ENCODE measurements at places on chromosomes 7 and 10.

DNA sequence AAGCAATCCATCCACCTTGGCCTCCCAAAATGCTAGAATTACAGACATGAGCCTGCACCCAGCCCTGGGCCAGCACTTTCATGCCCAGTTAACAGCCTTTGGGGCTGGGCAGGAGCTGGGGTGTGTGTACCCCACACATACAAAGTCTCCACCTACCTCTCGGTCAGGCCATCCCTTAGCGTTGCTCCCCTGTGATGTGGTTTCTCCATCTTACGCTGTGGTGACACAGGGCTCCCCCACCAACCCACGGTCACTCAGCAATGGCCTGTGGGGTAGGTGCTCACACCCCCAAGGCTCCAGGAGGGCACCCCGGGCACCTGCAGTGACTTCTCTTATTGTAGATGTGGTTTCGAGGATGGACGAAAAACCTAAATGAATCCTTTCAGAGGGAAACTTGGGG lies 58.8 kb downstream of the ASB13 start:
- DNase-seq: no peak

- no peak for DNase-seq
Measured at GRCh38 chr7:131835141-131835540, 278.7 kb upstream of the PODXL start.

- no peak for DNase-seq
Measured at GRCh38 chr7:80151274-80151665, 16.6 kb downstream of the GNAI1 start.

DNA sequence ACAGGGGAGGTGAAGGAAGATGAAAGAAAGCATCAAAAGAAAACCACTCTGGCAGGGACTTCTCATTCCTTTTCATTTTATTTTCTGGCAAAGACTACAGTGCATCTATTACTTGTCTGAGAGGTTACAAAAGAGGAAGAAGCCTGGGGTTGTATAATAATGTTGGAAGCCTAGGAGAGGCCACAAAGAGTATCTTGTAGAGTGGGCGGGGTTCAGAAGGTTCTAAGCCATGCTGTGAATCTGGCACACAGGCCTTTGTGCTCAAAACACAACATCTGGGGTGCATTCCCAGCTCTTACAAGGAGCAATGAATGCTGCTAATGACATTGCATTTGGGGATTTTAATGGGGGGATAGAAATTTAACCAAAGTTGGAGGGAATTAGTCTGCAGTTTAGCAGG lies 49.4 kb downstream of the MRPL32 start:
- peak; percentile 26 for DNase-seq

GRCh38 chr10:60082744-60083344 lies 176.5 kb upstream of the CCDC6 start:
- DNase-seq: no peak

DNA sequence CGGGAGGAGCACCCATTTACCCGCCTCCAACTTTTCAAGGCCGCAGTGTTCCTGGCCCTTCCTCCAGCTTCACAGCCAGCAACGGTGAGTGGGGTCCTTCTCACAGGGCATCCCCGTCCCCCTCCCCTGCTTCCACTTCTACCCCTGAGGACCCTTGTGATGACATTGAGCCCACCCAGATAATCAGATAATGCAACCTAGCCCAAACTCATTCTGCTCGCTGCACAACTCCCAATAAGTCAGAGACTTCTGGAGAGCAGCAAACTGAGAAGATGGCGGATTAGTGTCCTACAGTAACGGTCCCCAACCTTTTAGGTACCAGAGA lies 74.5 kb downstream of the OAT start:
- DNase-seq: no peak

DNA sequence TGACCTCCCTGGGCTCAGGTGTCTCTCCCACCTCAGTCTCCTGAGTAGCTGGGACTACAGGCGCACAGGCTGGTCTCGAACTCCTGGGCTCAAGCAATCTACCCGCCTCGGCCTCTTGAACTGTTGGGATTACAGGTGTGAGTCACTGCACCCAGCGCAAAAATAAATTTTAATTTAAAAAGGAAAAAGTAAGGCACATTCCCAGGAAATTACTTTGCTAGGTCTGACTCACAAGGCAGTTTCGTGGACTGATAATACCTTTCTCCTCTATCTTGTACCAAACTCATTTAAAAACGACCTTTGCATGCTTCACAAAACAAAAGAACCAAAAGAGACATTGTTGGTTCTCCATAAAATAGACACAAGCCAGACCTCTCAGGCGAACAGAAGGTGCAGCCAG lies 29.7 kb downstream of the PARP12 start:
- no peak for DNase-seq

GRCh38 chr10:31999836-32000235 lies 56.4 kb downstream of the KIF5B start:
- DNase-seq: no peak

DNA sequence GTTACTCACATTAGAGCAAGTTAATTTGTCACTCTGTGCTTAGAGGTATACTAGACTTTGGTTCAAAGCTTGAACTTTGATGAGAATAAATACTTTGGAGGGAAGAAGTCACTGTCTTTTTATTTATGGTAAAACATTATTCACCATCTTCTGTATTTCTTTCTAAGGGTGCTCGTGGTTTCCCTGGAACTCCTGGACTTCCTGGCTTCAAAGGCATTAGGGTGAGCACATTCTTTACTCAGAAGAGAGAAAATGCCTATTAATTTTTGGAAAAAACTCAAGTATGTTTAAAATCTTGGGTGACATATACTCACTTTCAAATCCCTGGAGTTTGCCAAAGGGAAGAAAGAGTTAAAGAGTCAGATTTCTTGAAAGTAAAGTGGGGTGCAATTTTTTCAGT lies 10.8 kb downstream of the COL1A2 start:
- DNase-seq: no peak

GRCh38 chr10:37639200-37639599 lies 218.2 kb downstream of the ZNF248 start:
- DNase-seq: no peak

GRCh38 chr10:59817773-59818172 lies 64.5 kb upstream of the MRLN start:
- DNase-seq: no peak

DNA sequence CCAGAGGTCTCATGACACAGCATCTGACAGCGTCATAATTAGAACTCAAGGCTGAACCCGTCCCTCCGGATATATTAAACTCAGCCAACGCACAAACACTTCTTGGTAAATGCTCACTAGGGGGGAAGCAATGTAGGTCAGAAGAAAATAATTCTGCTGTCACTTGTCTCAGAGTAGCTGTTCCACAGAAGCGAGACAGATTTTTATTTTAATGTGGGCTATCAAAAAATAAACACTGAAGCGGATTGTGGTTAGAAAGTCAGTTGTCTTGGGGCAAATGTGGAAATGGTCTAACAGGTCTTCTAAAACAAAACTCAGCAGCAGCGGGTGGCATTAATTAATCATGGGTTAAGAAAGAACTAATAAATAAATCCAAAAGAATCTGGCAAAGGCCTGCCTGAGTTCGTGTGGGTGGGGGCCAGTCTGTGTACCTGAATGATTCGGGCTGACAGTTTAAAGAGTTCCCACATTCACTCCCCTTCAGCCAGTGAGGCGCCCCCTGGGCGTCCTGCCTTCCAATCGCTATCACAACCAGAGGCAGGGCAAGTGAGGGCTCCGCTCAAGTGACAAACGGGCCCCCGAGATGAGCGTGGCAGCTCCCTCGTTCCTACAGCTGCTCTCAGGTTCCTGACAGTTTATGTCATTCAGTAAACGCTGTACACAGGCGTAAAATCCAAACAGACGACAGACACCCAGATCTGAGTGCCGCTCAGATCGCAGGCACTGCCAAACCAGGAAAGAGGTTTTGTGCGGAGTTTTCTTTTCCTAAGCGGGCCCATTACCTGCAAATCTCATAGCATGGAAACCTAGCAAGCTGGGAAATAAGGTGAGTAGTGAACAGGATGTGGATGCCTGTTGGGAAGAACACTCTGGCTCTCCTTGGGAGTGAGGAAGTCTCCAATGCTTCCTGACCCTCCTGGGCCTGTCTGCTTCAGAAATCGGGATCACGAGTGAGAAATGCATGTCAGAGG lies 52.9 kb downstream of the NRAP start:
- no peak for DNase-seq

DNA sequence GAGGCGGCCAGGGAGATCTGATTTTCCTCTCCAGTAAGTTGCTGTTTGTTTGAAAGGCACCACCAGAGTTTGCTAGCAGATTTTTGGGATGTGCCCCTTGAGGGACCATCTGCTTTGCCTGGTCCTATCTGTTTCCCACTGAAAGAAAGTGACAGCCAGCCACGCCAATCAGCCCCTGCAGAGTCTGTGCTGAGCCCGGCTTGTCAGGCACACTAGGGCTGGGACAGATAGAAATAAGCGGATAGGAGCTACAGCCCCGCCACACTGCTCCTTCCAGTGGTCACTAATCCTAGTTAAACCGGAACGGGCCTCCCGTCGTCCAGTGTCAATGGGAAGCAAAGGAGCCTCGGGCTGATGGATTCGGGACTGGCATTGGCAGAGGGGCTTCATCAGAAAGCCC lies 161.9 kb upstream of the PRR15 start:
- no peak for DNase-seq

DNA sequence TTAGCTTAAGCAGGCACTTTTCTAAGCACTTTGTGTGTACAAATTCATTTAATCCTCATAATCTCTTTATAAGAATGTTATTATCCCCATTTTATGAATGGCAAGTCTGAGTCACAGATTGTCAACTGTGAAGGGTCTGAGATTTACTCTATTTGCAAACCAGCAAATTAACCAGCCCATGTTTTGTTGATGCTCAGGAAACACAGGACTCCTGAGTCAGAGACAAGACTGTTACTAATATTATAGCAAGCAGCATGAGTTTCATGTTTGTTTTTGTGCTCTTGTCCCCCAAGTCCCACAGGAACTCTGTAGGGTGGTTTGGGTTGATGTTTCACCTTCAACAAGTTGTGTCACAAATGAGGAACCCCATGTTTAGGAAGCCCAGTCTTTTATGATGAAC lies 182.0 kb upstream of the PPP1R3A start:
- DNase-seq: no peak

GRCh38 chr7:49112647-49113046 lies 188.3 kb downstream of the CDC14C start:
- DNase-seq: no peak

GRCh38 chr10:49622426-49623425 lies 8.9 kb downstream of the CHAT start:
- no peak for DNase-seq

DNA sequence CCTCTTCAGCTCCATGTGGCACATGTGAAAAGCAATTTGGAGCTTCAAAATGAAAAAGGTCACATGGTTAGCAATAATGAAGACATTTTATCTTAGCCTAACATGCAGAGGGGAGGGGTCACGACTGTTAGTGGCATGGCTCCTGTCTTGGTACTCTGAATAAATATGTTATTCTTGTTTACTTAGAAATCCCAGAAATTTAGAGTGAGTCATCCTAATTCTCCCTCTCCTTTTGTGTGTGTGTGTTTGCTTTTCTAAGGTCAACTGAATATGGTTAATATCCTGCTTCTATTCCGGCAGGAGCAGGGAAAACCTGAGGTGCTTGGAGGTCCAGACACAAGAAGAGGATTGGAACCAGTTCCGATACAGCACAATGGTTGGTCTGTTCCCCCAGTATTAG lies 17.6 kb downstream of the BCCIP start:
- no peak for DNase-seq

DNA sequence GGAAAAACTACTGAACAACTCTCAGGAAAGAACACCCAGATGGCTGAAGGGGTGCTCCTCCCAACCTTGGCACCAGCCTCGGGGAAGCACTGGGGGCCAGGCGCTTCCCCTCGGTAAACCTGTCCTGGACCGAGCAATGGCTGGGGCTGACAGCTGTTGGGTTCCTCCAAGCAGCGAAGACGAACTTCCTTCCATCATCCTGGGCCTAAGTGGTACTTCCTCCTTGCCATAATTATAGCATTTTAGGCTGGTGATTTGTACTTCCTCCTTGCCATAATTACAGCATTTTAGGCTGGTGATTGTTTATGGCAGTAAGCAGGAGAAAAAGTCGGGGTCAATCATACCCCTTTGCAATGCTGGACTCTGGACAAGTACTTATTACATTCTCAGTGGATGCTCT lies 69.3 kb downstream of the MYOF start:
- peak; percentile 79 for DNase-seq

GRCh38 chr10:71436268-71437125 lies 39.8 kb downstream of the CDH23 start:
- DNase-seq: no peak

DNA sequence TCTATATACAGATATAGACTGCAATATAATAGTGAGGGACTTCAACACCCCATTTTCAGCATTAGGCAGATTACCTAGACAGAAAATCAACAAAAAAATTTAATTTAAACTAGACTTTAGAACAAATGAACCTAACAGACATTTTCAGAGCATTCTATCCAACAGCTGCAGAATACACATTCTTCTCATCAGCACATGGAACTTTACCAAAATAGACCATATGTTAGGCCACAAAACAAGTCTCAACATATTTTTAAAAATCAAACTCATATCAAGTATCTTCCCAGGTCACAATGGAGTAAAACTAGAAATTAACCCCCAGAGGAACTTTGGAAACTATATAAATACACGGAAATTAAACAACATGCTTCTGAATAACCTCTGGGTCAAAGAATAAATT lies 169.6 kb downstream of the MTERF1 start:
- no peak for DNase-seq

GRCh38 chr10:79314761-79315601 lies 32.3 kb upstream of the PPIF start:
- no peak for DNase-seq

DNA sequence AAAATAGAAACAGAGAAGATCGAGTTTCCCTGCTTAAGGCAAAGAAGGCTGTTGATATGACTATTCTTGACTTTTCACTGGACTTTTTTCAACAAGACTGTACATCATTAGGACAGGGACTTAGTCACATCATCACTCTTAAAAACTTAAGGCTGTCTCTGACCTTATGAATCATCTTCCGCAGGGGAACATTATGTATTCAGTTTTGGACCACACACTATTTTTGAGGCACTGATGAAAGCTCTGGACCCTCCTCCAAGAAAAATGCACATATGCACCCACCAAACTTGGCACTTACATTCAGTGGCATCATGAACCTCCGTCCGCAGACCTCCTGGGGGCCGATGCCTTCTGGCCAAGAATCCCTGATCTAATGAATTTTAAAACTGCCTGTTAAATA lies 96.4 kb downstream of the CALD1 start:
- DNase-seq: no peak

GRCh38 chr7:79684384-79684783 lies 230.9 kb upstream of the MAGI2 start:
- no peak for DNase-seq

GRCh38 chr10:59096631-59097030 lies 79.8 kb upstream of the PHYHIPL start:
- DNase-seq: no peak

GRCh38 chr10:28298951-28299350 lies 3.9 kb downstream of the MPP7 start:
- no peak for DNase-seq

Measured in NB4 (cell line).